Right renal pelvis (tissue), 4 donors: ENCODE measurements at places on chromosomes 3 and 15. TPM values are rescaled to one million over a fixed set of nuclear protein-coding genes. Genes with fewer than 3 reads are reported as not detected.

The CYP11A1 gene
- polyA plus RNA-seq = 1.3 TPM

The LDHAL6B gene
- polyA plus RNA-seq = 0.13 TPM

The TNNC1 gene
- polyA plus RNA-seq = 4.3 TPM

The KCTD6 gene
- 27.0 TPM for polyA plus RNA-seq

The AADAC gene
- 0.30 TPM for polyA plus RNA-seq

The SCG3 gene
- 0.39 TPM for polyA plus RNA-seq

GRCh38 chr3:3906171-3906570, 106.9 kb downstream of the LRRN1 start:
- no peak for DNase-seq

GRCh38 chr3:32703491-32703972, 18.5 kb downstream of the CNOT10 start:
- no peak for DNase-seq

DNA sequence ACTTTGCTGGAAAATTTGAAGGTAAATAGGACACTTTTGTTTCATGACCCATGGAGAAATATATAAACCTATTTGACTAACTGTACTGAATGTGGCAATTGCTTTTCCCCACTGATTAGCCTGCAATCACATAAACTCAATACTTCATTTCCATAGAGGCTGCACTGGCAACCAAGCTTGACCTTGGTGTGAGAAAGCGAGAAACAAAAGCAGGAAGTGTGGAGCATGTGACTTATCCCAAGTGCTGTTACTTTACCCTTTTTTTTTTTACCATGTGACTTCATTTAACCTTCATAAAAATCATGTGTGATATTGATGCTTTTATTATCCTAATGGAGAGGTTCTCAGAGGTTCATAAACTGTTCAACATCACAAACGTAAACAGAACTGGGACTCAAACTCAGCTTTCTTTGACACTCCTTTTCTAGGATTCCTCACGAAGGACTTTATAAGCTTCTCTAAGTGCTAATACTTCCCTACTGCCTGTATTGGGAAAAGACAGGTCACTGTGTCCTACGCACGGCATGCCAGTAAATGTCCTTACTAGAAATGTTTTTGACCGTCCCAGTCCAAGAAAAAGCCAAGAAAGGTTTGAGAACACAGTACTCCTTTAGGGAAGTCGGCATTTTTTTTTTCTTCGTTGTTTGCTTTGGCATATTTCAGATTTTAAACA, 34.9 kb upstream of the ZNF385D start:
- no peak for DNase-seq

DNA sequence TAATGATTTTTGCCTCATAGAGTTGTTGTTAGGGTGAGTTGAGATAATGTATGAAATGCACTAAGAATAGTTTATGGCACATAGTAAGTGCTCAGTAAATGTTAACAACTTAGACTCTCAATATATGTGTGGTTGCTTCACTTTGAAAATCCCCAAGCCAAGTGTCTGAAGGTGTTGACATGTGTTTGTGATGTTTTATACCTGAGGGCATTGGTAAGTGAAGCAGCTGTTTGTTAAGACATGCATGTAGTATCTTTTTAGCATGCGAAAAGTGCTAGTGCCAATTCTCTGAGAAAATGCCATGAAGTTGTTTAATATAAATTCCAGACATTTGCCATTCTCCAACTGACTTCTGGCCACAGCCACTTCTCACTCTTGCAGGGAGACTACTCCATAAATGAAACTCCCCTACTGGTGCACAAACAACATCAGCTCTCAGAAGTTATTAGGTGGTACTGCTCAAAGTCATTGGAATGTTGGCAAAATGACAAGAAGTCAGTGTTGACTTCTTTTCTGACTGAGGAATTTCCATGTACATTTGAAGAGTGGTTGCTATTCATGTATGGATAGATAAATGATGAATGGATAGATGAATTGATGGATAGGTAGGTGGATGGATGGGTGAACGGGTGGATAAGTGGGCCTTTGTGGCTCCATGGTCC, 103.6 kb upstream of the NUDT16 start:
- no peak for DNase-seq

DNA sequence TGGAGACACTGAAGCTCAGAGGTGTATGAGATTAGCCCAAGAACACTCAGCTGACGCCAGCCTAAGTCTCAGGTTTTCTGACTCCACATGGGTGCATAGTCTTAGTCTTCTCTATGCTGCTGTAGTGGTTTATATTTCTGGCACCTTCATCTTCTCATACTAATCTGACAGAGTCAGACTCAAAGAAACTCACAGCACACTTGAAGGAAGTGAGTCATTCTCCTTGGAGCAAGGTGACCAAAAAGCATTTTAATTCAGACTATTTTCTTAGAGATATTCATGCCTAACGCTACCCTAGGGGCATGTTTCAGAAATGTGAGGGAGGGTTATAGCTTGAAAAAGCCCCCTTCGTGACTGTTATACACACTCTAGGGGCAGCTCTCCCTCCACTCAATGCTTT, 775.3 kb upstream of the ARPP21 start:
- DNase-seq = no peak
